ENCODE measurements at places on chromosomes 12 and 14.
A peak's percentile ranks its signal among the peaks of the same experiment; 100 is the strongest.

DNA sequence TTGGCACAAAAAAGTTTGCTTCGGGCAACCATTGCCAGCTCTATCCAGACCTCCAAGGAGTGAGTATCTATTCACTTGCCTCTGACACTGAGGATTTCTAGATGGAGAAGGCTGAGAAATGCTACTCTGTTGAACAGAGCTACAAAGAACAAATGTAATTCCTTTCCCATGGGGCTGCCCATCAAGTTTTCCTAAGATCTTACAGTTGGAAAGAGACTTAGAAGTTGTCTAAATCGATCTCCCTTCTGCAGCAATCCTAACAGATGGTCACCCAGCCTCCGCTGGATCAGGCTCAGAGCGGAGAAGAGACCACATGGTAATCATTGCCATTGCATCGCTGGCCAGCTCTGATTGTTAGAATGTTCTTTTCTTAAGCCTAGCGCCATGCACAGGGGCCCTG, 110.1 kb upstream of the BCL2L14 start:
- peak; percentile 37 for DNase-seq

- peak; percentile 38 for DNase-seq
Observed at GRCh38 chr12:131643631-131644452, 67.0 kb upstream of the SFSWAP start.

DNA sequence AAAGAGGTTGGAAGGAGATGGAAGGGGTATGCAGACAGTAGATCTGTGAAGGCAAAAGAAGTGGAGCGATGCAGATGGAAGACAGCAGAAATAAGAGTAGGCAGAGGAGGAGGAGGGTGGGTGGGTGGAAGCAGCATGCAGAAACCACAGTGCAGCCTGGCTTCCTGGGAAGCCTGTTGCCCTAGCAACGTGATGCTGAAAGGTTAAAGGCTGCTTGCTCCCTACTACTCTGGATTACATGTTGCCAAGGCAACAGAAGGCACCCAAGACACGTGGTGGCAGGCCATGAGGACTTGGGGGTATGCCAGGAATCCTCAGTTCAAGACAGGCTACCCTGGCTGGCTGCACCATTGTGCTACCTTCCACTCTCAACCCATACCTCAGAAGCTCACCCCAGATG, 129.6 kb downstream of the GRIN2B start:
- no peak for DNase-seq

DNA sequence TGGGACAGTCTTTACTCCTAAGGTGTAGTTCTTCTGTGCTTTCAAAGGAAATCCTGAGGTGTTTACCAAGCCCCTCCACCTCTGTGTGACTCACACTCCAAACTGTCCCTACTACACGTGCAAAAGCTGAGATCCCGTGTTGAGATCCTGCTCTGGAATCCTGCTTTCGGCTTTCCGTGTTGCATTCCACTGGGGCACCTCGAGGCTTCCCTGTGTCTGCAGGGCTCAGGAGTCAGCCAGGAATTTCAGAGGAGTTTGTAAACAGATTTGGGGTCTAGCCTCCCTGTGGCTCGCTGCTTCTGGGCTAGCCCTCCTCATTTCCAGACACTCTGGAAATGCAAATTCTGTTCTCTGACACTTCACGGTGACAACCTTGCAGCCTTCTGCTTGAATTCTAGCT, 48.4 kb downstream of the CACNA2D4 start:
- peak; percentile 80 for DNase-seq

- DNase-seq = peak; percentile 67
Observed at GRCh38 chr12:12562016-12562483, 613 bp downstream of the DUSP16 start.

GRCh38 chr14:73712071-73712506, 2.1 kb downstream of the PNMA1 start:
- peak; percentile 28 for DNase-seq

GRCh38 chr12:127728285-127728684, 538.7 kb upstream of the TMEM132C start:
- DNase-seq = no peak

GRCh38 chr12:121799842-121800693, 3.7 kb upstream of the SETD1B start:
- peak; percentile 94 for DNase-seq

DNA sequence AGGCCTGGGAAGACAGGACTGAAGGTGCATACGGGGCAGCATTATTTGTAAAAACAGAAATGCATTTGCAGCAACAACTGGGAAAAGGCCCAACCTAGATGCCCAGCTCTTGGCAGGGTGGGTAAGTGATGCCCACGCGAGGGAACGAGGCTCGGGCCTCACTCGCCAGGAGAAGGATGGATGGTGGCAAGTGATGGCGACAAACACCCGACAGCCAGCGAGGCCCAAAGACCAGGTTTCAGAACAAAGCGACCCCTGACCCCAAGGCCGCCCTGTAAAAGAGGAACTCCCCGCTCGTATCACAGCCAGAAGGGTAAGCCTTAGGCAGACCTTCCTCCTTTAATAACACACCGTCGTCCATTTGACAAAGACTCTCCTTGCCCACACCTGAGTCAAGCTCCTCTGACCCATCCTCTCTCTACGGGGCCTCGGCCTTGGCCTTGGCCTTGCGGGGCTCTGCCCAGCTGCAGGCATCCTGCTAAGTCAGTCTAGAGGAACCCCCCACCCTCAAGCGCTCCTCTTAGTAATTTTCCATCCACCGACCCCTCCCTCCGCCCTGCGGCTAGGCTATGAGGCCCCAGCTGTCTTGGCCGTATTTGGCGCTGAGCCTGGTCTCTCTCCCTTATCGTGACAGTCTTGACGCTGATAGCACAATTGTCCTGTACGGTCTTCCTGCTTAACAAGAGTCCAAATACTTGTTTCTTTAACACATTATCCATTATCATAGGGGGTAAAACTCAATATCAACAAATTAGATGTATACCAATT, 80.2 kb downstream of the NCOR2 start:
- DNase-seq = no peak

DNA sequence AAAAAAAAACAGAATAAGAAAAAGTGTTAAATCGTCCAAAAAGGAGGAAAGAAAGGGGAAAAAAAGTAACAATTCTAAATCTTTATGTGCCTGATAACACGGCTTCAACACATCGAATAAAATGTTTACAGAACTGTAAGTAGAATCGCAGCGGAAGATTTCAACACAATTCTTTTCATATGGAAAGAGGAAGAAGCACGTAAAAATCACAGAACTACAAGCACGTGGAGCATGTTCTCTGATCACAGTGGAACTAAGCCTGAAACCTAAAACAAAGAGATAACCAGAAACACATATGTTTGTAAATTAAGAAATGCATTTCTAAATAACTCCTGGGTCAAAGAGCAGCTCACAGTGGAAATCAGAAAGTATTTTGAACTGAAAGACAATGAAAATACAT, 8.7 kb downstream of the CLEC7A start:
- DNase-seq = no peak

DNA sequence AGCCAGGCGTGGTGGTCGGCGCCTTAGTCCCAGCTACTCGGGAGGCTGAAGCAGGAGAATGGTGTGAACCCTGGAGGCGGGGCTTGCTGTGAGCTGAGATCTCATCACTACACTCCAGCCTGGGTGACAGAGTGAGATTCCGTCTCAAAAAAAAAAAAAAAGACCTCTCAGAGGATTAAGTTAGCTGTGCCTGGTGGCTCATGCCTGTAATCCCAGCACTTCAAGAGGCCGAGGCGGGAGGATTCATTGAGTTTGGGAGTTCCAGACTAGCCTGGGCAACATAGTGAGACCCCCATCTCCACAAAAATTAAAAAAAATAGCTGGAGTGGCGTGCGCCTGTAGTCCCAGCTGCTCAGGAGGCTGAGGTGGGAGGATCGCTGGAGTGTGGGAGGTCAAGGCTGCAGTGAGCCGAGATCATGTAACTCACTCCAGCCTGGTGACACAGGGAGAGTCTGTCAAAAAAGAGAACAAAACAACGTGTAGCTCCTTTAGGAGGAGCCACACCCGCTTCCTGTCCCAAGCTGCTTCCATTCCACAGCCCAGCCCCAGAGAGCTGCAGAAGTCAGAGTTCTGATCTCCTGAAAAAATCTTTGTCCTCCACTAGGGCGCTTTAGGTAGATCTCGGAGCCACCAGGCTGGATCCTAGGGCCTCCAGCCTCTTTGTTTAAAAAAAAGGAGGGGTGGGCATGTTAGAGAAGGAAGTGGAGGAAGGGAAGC, 11.5 kb upstream of the ULK1 start:
- DNase-seq = peak; percentile 69

- no peak for DNase-seq
Observed at GRCh38 chr12:110020956-110021355, 21.7 kb downstream of the ANKRD13A start.

DNA sequence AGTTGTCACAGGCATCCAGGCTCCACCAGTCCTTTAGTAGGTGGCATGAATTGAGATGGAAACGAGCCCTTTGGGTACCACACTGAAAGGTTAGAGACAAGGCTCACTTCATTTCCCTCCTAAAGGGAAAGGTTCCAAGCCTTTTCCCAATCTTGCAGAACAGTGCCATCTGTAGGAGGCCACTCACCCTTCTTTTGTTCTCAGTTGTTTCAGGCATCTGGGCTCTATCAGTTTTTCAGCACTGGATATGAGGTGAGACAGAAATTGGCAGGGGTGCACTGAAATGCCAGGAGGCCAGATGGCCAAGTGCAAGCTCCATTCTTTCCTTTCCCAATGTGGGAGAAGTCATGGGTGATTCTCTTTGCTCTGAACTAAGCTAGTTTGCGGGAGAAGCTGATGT, 15.2 kb downstream of the FBXO33 start:
- no peak for DNase-seq

DNA sequence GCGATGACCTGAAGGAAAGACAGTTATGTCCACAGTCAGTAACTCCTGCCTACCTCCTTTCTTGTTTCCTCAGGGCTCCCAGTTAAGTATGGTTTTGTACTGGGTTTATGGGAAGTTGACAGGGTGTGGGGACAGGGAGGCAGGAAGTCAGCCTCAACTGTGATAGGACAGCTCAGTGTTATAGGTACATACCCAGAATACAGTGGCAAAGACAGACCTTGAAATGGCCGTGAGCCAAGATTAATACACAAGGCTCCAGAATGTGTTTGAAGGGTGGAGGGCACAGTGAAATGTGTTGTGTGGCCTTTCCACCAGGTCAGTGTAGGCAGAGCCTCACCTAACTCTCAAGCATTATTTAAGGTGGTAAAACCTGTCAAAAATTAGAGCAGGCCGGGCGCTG, 4.6 kb upstream of the BIN2 start:
- no peak for DNase-seq

GRCh38 chr12:25757037-25757665, 201.3 kb upstream of the RASSF8 start:
- DNase-seq = no peak

- DNase-seq = peak; percentile 44
Observed at GRCh38 chr14:76713121-76713520, 48.1 kb upstream of the VASH1 start.

GRCh38 chr14:63308723-63309317, 9.9 kb downstream of the GPHB5 start:
- DNase-seq = peak; percentile 79

- DNase-seq = peak; percentile 18
Observed at GRCh38 chr14:92475451-92476187, 38.0 kb upstream of the RIN3 start.

DNA sequence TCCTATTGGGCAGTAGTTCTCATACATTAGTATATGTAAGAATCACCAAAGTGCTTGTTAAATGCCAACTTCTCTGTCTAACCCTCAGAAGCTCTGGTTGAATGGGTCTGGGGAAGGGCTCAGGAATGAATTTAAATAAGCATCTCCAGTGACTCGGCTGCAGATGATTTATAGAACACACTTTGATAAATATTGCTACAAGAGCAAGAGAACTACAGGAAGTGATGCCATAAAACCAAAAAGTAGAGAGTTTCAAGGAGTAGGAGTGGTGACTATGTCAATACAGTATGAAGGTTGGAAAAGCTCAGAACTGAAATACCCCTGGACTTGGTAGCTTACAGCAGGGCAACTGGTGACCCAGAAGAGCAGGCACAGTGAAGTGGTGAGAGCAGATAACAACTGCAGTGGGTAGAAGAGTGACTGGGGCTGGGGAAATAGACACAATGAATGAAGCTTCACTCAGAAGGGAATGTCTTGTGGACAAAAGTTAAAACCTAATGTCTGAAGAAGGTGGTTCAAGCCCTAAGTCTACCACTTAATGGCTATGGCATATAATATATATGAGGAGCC, 8.0 kb upstream of the PLEKHA5 start:
- no peak for DNase-seq

- peak; percentile 96 for DNase-seq
Observed at GRCh38 chr14:52068615-52069306, at the start of gene NID2. Gene NID2 (minus strand): TSS chr14:52069059. CDS start chr14:52068994, 65 bp downstream.

DNA sequence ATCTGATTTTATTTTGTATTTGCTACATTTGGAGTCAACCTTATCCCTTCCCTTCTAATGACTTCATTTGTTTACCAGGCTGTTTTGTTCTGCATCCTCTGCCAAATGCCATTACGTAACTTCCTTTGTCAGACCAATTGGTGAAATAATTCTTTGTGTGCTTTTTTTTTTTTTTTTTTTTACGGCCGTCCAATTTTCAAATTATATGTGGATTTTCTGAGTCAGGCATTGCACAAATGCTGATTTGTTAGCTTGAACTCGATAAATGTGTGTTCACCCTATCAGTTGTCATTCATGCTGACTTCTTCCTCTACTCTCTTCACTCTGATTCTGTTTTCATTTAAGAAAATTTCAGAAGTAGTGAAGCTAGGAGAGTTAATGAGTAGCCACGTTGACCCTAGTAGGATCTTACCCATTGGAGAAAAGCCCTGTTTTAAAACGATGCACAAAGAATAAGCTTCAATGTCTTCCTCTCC, 386.2 kb downstream of the DIO2 start:
- DNase-seq = no peak

DNA sequence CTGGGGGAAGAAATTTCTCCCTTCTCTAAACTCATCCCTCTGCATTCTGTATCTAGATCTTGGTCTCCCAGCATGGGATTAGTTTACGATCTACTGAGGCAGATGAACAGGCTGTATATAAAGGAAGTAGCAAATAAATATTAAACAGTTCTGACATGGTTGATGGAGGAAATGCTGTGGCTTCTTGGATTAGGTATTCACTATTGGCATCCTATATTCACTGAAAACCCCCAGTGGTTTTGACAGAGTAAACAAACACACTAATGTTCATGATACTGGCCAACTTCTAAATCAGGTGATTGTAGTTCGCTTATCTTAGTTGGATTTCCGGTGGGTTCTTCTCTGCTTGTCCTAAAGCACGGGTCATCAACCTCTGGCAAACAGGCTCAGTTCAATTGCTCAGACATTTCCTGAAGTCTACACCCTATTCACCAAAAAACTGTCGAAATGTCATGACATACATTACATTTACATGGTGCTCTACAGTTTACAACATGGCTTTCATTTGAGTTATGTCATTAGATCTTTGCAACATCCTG, 433.9 kb downstream of the EGLN3 start:
- DNase-seq = no peak

DNA sequence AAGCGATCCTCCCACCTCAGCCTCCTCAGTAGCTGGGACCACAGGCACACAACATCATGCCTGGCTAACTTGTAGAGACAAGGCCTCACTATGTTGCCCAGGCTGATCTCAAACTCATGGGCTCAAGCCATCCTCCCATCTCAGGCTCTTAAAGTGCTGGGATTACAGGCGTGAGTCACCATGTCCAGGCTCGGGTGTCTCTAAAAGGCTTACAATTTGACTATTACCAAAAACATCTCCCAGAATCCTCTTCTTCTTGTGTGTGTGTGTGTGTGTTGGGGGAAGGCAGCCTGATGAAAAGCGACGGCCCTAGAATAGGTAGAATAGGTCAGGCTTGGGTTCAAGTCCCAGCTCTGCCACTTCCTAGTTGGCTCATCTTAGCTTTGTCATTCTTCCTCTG, 16.8 kb downstream of the MSI1 start:
- DNase-seq = peak; percentile 84

- DNase-seq = no peak
Observed at GRCh38 chr14:22180045-22180444, 409.0 kb downstream of the DAD1 start.

- DNase-seq = no peak
Observed at GRCh38 chr12:79635676-79636075, 55.1 kb downstream of the PAWR start.
